ENCODE measurements at places on chromosomes 3 and 15.

- DNase-seq = no peak
Observed at GRCh38 chr3:45145223-45145622, 955 bp downstream of the CDCP1 start.

- DNase-seq = no peak
Observed at GRCh38 chr15:65634356-65634755, 12.6 kb downstream of the SLC24A1 start.

- no peak for DNase-seq
Observed at GRCh38 chr3:114454551-114455251, 160.9 kb downstream of the TIGIT start.

GRCh38 chr3:39166134-39166710, 12.8 kb upstream of the CSRNP1 start:
- no peak for DNase-seq

DNA sequence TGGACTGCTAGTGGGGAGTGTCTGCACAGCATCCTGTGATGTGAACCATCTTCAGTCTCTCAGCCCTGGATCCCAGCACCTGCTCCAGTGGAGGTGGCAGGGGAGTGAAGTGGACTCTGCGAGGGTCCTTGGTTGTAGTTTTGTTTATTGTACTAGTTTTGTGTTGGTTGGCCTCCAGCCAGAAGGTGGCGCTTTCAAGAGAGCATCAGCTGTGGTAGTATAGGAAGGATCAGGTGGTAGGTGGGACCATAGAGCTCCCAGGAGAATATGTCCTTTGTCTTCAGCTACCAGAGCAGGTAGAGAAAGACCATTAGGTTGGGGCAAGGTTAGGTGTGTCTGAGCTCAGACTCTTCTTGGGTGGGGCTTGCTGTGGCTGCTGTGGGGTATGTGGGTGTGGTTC, 20.9 kb downstream of the NEK11 start:
- no peak for DNase-seq

DNA sequence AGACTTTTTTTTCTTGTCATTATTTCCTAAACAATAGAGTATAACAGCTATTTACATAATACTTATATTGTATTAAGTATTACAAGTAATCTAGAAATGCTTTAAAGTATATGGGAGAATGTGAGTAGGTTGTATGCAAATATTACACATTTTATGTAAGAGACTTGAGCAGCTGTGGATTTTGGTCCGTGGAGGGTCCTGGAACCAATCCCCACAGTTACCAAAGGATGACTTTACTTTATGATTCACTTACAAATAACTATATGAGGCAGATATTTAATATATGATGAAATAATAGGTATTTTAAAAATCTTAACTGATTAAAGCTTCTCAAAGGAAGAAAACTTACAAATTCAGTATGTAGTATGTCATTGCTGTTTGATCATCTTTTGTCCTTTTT, 56.3 kb downstream of the PPP2R3A start:
- DNase-seq = no peak

DNA sequence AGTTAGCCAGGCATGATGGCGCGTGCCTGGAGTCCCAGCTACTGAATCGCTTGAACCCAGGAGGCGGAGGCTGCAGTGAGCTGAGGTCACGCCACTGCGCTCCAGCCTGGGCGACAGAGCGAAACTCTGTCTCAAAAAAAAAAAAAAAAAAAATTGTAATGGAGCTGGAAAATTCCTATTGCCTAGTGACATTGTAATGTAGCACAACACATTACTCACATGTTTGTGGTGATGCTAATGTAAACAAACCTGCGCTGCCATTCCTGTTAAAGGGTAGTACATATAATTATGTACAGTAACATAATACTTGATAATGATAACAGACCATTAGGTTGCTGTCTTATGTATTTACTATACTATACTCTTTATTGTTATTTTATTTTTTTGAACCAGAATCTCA, 39.1 kb downstream of the KNL1 start:
- DNase-seq = peak; percentile 13

DNA sequence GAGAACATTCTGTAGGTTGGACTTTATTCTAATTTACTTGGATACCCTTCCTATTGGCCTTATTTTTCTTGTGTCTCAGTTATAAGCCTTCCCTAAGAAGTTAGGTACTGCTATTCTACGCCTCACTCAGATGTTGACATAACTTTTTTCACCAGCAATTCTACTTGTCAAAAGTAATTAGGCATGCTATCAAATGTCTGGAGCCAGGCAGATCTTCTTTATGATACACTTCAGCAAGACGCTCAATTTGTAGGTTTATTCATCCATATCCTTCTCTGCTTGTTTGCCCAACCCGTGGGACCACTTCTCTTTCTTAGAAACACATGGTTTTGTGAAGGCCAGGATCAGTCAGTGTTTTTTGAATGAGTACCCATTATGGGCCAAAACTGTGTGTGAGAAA, 36.2 kb upstream of the COL8A1 start:
- no peak for DNase-seq

GRCh38 chr3:16809993-16810392, 74.8 kb upstream of the PLCL2 start:
- no peak for DNase-seq

DNA sequence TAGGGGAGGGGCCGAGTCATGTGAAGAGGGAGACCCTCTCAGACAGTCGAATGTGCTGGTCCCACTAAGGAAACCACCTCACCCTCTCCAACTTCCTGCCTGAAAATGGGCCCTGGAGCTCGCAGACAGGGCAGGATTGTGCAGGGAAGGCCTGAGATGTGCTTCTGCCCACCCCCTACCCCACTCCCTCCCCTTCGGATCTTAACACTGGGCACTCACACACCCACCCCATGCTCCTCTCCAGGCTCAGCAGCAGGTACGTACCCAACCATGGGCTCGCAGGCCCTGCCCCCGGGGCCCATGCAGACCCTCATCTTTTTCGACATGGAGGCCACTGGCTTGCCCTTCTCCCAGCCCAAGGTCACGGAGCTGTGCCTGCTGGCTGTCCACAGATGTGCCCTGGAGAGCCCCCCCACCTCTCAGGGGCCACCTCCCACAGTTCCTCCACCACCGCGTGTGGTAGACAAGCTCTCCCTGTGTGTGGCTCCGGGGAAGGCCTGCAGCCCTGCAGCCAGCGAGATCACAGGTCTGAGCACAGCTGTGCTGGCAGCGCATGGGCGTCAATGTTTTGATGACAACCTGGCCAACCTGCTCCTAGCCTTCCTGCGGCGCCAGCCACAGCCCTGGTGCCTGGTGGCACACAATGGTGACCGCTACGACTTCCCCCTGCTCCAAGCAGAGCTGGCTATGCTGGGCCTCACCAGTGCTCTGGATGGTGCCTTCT, 20.0 kb downstream of the ATRIP start:
- no peak for DNase-seq

DNA sequence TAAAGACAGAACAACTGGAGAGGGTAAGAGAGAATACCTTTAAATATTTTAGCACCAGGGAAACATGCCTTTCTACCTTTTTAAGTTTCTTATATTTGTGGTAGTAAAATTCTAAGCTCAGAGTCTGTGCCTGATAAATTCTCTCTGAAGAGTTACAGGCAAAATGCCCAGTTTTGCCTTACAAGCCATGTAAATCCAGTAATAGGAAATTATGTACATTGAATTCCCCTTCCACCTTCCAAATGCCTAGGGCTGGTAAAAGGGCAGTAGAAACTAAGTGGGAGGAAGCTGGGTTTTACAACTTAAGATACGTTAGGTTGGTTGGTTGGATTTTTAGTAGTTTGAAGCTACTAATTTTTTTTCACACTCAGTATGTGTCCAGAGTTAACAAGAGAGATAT, 43.1 kb upstream of the TP63 start:
- DNase-seq = no peak

GRCh38 chr3:90069748-90070147, 962.3 kb downstream of the EPHA3 start:
- no peak for DNase-seq

- DNase-seq = no peak
Observed at GRCh38 chr3:16668776-16669545, 63.7 kb upstream of the DAZL start.

Measured in A549 (cell line).